NCI-H1092 (cell line): ENCODE measurements at places on chromosomes 5 and 9.

DNA sequence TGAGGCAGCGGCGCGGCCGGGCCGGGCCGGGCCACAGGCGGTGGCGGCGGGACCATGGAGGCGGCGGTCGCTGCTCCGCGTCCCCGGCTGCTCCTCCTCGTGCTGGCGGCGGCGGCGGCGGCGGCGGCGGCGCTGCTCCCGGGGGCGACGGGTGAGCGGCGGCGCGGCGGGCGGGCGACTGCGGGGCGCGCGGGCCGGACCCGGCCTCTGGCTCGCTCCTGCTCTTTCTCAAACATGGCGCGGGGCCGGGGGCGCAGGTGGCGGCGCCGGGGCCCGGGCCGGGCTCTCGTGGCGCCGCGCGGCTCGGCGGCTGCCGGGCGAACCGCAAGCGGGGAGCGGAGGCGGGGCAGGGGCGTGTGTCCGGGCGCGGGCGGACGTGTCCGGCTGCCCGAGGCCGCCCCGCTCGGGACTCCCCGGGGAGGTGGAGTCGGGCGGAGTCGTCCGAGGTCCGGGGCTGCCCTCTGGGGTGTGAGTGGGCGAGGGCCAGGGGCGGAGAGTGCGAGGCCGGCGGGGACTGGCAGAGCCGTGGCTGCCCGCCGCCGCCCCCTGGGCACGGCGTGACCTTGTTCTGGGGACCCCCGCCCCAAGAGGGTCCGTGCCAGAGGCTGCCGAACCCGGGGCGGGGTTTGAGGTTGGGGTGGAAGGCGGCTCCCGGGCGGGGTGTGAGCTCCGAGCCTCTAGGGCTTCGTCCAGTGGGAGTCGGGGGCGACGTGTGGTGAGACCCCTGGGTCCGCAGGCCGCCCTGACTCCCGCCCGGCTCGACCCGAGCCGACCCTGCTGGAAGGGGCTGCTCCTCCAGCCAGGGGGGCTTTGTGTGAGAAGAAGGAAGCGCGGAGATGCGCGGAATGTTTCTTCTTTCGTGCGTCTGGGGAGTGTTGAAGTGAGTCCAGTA is 485 bp downstream of the TGFBR1 start:
- peak; percentile 7 for DNase-seq

GRCh38 chr9:120365386-120365785 is 214.6 kb downstream of the CDK5RAP2 start:
- DNase-seq = no peak

DNA sequence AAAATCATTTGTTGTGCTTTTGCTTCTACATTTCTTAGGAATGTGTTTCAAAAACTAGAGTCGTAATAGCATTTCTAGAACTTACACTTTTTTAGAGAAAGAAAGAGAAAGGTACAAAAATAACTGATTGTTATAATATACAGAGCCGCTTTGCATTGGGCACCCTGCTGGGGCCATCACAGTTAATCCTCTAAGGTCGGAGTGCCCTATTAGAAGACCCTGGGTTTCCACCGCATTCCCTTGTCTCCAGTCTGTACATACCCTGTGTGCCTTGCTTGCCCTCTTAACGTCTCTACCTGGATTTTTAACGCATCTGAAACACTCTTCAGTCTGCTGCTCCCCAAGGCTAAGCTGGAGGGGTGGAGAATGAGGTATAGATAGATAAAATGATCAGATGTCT is 1.3 kb downstream of the MARVELD2 start:
- DNase-seq = no peak

GRCh38 chr5:127042593-127042992 is 12.2 kb upstream of the MARCHF3 start:
- no peak for DNase-seq

- no peak for DNase-seq
Measured at GRCh38 chr5:78260771-78261170, 33.7 kb downstream of the AP3B1 start.

DNA sequence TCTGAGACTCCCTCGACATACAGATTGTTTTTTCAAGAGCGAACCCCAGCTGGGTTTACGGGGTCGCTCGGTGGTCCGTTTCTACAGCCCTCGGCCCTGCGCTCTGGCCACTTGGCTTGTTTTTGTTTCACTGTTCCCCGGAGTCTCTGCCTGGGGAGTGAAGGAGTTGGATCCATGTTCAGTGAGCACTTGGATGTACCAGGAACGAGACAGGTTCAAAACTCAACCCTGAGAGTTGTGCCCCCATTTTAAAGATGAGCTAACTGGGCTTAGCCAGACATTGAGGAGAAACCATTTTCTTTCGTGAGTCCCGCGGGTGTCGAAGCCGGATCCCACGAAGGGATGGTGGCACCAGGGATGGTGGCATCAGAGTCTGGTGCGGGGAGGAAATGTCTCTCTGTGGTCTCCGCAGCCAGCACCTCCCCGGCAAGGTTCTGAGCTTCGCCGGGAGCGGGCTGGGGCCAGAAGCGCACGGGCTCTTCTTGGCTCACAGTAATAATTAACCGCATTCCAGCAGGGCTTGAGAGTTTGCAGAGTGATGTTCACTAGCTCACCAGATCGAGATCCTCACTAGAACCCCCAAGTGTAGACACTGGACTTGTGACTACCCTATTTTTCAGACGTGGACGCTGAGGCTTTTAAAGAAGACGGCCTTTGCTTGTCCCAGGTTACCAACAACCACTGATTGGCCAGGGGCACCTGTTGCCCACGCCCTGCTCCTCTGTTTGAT is 1.0 kb downstream of the MSX2 start:
- no peak for DNase-seq

DNA sequence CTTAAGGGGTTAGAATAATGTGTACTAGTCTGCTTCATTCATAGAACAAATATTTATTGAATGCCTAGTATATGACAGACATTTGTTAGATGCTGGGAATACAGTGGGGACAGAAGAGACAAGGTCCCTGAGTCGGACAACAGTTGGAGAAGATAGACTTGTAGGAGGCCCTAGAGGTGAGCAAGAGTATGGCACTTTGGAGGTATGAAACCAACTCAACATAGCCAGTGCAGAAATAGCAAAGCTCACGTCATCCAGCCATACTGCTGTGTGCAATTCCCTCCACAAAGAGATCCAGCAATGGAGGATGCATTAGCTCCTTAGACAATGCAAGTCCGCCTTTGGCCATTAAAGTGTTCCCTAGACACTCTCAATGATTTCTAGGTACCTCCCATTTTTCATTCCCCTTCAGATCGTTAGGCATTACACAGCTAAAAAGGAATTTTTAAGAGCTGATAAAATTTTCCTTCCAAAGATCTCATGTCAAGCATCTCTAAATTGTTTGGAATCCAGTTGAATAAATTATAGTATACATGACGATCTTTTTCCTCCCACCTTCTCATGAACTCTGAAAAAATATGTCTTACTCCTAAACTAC is 1949.6 kb upstream of the WWC1 start:
- DNase-seq = no peak

DNA sequence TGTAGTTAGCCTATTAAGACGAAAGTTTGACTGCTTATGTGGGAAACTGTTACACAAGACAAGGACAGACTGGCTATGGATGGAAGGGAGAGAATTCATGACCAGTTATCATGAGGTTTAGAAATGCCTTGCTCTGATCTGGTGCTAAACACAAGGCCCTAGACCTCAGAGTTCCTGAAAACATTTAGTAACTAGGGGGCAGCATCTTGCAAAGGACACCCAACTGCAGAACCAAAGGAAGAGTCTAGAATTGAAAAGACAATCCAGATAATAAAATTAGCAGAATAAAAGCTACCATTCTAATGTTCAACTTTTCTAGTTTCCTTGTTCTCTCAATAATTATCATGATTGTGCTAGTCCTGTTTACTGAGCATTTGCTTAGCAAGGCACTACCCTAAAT is 130.5 kb upstream of the GPR151 start:
- no peak for DNase-seq

DNA sequence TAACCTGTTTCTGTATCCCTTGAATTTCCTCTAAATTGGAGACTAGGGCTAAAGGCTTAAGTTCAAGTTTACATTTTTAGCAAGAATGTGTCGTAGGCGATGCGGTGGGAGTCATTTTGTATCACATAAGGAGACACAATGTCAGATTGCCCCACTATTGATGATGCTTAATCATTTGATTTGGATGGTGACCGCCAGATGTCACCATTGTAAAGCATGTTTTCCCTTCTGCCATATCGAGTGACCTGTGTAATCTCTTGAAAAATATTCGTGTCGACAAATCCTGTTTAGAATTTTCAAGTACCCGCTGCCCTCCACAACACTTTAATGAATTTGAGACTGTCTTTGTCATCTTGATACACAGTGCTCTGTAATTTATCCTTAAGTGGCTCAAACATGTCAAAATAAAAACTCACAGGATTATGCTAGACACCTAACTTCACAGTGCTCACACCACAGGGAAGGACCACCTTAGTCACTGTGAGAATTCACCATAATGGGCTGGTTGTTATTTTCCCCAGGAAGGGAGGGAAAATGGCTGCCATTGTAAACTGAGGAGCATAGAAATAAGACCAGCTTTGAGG is 34.5 kb upstream of the SLC46A2 start:
- DNase-seq = peak; percentile 35

DNA sequence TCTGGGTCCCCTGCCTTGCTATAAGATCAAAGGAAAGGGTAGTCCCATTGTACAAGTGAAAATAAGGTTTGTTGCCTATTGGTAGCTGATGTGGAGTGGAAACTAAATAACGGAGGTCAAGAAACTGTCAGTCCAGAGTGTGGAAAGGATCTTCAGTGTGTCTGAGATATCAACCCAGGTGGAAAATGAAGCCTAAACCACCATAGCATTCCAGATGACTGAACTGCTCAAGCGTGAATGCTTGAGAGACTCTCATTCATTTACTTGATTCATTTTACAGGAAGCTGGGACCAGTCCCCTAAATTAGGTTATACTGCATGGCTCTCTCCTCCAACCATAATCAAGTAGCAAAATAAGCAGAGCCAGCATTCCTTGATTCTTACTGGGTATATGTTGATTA is 116.0 kb upstream of the SLC28A3 start:
- DNase-seq = no peak

GRCh38 chr5:75438722-75439121 is 72.7 kb downstream of the CERT1 start:
- no peak for DNase-seq

GRCh38 chr9:130681769-130682420 is 11.7 kb upstream of the EXOSC2 start:
- no peak for DNase-seq

- no peak for DNase-seq
Measured at GRCh38 chr9:250039-250438, 35.4 kb downstream of the DOCK8 start.

GRCh38 chr5:54098267-54098666 is 212.1 kb downstream of the ARL15 start:
- no peak for DNase-seq

- DNase-seq = no peak
Measured at GRCh38 chr5:176590035-176590717, 19.8 kb downstream of the GPRIN1 start.

DNA sequence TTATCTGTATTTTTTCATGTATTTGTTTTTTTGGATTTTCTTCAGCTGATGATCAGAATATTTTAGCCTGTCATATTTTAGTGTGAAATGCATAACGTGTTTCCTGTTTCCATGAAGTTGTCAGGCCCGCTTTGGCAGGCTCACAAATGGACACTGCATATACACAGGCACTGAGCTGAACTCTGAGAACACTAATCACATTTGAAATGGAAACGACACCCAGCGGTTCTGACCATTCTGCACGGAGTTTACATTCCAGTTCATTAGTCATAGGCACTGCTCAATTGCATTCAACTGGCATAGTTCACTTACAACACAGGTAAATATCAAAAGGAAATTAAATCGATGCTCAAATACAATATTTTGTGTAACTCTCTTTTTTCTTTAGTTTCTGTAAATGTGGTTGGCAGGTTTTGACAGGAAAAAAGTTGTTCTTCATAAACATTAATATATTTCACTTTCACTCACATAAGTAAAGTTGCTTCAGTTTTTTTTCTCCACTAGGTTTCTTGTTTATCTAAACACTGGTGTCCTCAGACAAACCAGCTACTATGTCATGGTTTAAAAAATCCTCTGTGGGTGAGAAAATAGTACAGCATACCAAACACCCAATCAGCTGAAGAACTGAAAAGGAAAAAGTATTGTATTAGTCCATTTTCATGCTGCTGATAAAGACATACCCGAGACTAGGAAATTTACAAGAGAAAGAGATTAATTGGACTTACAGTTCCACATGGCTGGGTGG is 559.0 kb upstream of the DAP start:
- DNase-seq = no peak

DNA sequence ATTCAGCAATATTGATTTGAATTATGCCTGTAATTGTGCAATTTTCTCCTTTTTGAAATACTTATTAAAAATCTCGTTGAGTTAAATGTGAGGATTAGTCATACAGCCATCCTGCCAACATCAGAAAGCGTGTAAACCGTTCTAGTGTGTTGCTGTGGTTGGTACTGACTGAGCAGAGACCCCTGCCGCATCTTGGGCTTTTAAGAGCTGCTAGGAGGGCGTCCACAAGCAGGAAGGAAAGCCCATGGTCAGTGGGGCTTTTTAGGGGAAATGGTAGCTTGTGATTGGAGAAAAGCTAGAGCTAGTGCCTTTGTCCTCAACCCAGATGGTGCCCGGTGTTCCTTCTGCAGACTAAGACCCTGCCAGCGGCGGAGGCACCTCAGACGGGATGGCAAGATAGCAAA is 1.3 kb downstream of the SDHA start:
- no peak for DNase-seq

- DNase-seq = no peak
Measured at GRCh38 chr5:1699394-1699793, 100.2 kb downstream of the MRPL36 start.

DNA sequence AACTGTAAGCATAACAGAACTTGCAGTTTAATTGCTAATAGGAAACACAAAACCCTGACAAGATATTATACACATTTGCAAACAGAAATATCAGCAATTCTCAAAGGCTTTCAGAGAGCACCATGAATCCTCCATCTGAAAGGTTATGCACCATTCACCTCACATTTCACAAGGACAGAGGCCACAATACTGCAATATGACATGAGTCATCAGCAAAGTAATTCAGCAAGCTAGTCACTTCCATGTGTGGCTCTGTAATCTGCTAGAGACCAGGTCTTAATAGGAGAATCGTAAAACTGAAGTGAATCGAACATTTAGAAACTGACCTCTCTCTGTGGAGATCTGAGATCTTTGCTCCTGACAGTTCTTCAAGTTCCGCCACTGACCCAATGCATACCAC is 28.3 kb downstream of the IARS1 start:
- no peak for DNase-seq

DNA sequence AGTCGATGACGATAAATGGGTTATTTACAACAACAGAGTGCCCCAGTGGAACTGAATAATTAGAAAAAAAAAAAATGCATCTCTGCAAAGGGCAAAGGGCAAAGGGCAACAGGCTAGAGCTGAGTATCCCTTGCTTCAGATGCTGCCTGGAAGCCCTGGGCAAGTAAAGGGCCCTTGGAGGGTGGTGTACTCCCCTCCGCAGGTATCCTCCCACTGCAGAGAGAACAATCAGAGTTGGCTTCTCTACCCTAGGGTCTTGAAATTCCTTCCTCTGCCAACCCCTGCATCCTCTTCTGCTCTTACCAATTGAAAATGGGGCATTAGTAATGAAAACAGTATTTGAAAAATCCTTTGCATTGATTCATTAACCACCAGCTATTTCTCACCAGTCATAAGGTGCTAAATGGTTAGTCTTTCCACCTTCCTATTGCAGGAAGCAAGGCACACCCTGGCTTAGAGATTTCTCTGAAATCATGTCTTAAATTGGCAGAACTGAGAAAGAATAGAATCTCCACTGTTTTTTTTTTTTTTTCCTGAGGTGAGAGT is 122.6 kb downstream of the SEMA6A start:
- DNase-seq = no peak
